ENCODE measurements at places on chromosomes 7 and 10.

- DNase-seq, result no peak
These were observed 15.5 kb upstream of the VOPP1 start for GRCh38 chr7:55587687-55588378.

DNA sequence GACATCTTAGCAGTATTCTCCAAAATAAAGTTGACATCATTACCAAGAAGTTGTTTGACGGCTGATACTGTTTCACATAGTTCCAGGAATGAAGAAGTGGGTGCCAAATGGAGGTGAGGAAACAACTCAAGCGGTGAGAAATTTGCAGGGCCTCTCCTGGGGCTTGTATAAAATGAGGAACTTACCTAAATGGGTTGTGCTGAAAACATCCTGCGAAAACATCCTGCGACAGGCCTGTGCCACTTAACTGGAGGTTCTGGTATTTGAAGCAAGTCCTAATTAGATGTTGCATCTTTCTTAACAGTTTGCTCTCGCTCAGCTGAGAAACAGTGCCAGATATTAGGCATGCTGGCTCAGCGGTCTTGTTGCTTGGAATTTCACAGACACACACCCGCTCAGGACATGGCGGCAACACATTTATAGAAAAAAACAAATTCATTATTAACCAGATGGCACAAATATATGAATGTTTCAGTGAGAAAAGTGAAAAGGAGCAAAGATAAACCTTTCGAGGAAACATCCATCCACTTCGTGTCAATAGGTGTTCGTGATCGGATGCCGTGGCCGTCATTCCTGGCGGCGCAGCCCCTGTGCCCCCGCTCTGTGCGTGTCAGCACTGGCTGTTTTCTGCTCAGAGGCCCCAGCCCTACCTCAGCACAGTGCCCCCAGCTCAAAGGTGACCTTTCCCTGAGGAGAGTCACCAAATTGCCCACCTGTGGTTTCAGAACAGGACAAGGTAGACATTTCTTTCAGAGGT is 48.1 kb downstream of the CDC123 start:
- no peak for DNase-seq

- DNase-seq, result no peak
These were observed 11.5 kb downstream of the EGFR start for GRCh38 chr7:55030314-55030713.

DNA sequence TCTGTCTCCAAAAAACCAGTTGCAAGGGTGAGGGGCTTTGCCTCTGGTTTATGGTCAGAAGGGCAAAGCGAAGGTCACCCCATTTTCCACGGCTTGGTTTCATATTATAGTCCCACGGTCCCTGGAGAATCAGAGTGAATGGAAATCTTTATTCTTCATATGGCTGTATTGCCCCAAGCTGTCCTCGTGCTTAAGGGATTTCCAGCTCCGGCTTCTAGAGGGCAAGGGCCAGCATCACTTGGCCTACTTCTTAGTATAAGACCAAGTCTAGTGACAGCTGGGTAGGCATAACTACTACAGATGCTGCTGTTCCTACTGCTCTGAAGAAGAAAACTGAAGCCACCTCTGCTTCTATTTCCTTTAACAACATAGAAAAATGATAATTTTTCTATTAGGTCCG is 63.2 kb downstream of the PARP12 start:
- DNase-seq, result no peak

DNA sequence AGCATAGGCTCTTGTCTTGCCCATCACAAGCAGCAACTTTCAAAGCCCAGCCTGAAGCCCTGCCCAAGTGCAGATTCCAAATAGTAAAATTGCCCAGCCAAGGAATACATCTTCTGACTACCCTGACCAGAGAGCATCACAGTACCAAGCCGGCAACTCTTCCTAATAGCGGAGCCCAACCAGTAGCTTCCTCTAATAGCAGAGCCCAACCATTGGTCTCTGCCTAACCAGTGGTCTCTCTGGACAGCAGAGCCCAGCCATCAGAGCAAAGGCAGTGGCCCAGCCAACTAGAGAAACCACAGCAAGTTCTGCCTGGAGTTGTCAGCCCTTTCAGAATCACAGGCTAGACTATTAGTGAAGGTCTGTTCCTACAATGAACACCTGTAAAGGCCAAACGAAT is 285.6 kb downstream of the HGF start:
- DNase-seq, result peak; percentile 80

- no peak for DNase-seq
These were observed 39.5 kb downstream of the IL2RA start for GRCh38 chr10:6022660-6023059.

GRCh38 chr10:60253484-60253883 is 136.2 kb downstream of the ANK3 start:
- DNase-seq, result no peak

GRCh38 chr10:63644418-63645142 is 123.4 kb downstream of the REEP3 start:
- DNase-seq, result no peak

DNA sequence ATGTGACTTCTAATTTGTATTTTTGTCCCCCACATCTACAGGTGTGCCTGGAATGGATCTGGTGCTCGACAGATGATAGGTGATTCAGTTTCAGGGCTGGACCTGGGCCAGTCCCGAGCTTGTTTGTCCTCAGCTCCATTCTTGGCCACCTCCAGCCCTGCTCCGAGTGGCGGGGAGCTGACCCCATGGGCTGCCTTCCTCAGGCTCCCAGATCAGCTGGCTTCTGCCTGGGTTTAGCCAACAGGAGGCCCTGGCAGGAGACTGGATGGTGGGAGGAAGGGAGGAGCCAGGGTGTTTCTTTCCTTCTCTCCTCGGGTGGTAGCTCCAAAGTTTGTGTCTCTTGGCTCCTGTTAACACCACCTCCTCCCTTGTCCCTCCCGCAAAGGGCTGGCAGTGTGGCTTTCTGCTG is 75.2 kb downstream of the CDH23 start:
- DNase-seq, result no peak

GRCh38 chr7:92633211-92633906 is 43.2 kb upstream of the FAM133B start:
- peak; percentile 41 for DNase-seq

DNA sequence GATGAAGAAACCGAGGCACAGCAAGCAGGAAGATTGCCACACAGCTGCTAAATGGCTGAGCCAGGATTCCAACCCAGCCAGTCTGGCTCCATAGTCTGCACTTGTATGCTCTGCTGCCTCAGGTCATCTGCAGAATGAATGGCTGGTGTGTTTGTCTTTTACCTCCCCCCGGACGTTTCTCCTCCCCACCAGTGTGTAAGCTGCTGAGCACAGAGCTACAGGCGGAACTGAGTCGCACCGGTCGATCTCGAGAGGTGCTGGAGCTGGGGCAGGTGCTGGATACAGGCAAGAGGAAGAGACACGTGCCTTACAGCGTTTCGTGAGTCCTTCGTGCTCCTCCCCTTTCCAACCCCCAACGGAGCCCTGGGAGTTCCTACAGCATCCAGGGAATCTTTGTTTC is 2.6 kb downstream of the CNPY4 start:
- DNase-seq, result no peak

DNA sequence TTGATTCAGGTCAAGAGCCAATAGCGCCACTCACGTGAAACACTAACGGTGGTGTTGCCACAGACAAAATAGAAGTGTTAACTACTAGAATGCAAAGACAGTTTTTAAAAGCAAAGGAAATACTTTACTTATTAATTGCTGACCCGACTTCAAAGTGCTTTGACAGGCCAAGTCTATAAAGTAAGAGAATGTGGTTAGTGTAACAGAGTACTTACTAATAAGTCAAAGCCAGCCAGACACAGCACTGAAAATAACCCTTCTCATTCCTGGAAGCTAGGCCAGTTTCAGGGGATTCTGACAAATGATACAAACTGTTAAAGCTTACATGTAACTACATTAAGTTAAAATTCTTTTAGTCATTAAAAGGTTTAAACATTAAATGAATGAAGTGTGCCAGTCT is 50.3 kb downstream of the ENO4 start:
- no peak for DNase-seq

GRCh38 chr10:65135508-65135907 is 1614.3 kb downstream of the REEP3 start:
- no peak for DNase-seq

DNA sequence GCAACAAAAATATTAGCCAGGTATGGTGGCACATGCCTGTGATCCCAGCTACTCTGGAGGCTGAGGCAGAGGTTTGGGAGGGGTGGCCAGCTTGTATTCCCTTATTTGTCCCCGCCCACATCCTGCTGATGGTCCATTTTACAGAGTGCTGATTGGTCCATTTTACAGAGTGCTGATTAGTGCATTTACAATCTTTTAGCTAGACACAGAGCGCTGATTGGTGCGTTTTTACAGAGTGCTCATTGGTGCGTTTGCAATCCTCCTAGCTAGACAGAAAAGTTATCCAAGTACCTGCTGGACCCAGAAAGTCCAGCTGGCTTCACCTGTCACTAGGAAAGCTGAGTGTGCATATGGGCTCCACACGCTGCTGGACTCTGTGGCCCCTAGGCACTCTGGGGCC is 40.0 kb upstream of the RASGEF1A start:
- DNase-seq, result no peak

DNA sequence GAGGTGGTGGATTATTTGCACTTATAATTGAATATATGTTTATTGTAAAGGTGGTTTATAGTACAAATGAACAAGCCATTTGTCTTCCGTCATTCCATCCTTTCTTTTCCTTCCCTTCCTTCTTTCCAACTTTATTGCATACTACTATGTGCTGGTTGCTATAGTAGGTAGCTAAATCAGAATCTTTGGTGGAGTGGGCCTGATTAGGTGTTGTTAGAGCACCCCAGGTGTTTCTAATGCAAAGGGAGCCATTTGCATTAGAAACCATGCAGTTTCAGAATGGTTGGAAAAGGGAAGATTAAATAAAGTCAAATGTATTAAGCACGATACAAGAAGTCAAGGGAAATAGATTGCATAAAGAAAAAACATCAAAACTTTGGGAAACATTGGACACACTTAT is 88.8 kb upstream of the TRIL start:
- no peak for DNase-seq

DNA sequence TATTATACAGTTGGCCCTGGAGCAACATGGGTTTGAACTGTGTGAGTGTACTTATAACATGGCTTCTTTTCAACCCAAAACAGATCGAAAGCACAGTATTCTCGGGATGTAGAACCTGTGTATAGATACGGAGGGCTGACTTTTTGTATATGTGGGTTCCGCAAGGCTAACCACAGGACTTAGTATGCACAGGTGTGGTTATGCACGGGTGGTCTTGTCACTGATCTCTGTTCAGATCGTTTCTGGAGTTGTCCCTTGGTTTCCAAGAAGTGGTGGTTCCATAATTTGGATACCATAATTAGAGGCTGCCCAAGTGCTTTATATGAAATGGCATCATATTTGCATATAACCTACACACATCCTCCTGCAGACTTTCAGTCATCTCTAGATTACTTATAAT is 10.9 kb upstream of the BHLHA15 start:
- no peak for DNase-seq

DNA sequence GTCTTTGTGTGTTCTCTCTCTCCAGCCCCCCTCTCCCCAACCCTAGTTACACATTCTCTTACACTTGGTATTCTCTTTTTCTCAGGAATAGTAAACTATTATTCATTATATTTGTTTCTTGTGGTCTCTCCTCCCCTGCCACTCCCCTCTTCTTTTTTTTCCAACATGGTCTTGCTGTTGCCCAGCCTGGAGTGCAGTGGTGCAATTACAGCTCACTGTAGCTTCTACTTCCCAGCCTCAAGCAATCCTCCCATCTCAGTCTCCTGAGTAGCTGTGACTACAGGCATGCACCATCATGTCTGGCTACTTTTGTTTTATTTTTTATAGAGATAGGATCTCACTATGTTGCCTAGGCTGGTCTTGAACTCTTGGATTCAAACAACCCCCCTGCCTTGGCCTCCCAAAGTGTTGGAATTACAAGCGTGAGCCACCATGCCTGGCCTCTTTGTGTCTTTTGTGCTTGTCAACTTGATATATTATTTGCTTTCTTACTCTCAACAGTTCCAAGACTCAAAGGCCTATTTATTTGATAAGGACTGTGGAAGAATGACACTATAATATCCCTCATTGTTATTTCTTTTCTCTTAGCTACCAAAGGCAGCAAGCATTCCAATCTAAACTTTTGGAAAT is 66.9 kb downstream of the MLLT10 start:
- DNase-seq, result no peak

- no peak for DNase-seq
These were observed 108.4 kb upstream of the TBX20 start for GRCh38 chr7:35362341-35362740.

- no peak for DNase-seq
These were observed 30.6 kb upstream of the GPNMB start for GRCh38 chr7:23216021-23216420.

GRCh38 chr7:106290319-106290718 is 5.5 kb upstream of the NAMPT start:
- no peak for DNase-seq

GRCh38 chr10:124967255-124967654 is 25.3 kb downstream of the ZRANB1 start:
- no peak for DNase-seq

DNA sequence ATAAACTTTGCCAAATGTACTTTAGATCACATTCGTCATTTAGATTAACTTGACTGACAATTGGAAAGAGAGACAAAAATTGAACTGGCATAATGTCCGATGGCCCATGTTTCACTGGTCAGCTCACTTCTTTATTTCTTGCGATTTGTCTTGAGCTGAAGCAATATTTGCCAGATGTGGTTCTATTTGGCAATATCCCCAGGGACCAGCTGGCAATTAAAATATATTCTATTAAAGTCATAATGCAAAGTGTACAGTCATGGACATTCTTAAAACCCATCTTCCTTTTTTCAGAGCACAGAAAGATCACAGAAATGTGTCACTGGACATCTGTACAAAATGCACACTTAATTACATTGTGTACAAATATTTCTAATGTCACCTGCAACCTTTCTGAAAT is 26.3 kb downstream of the NEBL start:
- no peak for DNase-seq

- no peak for DNase-seq
These were observed 144.6 kb upstream of the MKLN1 start for GRCh38 chr7:131183072-131183471.

DNA sequence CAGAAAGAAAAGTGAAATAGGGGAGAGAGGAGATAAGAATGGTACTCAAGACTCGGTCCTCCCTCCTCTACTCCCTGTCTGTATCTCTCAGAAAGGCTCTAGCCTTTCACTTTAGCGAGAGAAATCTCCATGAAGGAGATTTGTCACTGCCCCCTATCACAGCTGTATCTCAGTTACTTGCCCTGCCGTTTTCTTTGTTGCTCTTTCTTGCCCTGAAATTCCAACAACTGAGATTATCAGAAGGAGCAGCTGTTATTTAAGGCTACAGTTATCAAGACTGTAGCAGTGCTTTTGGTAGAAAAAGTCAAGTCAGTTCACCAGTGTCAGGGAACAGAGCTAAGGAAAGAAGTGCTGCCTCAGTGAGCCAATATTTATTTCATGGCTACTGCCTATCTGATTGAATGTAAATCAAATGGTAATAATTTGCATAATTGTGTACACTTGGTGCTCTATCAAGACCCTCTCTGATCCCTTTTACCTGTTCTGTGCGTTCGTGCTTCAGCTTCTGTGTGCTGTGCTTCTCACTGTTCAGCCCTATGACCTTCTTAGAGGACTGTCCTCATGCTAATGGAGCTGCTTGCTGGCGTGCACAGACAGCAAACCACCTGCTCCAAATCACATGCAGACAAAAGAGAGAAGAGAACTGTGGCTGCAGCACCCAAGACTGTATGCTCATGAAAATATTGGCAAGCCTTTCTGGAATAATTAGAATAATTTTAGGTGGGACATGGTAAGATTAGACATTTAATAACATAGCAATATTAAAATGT is 180.2 kb upstream of the FAM3C start:
- DNase-seq, result no peak

GRCh38 chr10:103491729-103492364 is 1.7 kb upstream of the NEURL1 start:
- DNase-seq, result peak; percentile 92

All from AG04449 (cell line).